ENCODE measurements at places on chromosomes 13 and 19. TPM values are rescaled to one million over a fixed set of nuclear protein-coding genes. Genes with fewer than 3 reads are reported as not detected.
A peak's percentile ranks its signal among the peaks of the same experiment; 100 is the strongest.

DNA sequence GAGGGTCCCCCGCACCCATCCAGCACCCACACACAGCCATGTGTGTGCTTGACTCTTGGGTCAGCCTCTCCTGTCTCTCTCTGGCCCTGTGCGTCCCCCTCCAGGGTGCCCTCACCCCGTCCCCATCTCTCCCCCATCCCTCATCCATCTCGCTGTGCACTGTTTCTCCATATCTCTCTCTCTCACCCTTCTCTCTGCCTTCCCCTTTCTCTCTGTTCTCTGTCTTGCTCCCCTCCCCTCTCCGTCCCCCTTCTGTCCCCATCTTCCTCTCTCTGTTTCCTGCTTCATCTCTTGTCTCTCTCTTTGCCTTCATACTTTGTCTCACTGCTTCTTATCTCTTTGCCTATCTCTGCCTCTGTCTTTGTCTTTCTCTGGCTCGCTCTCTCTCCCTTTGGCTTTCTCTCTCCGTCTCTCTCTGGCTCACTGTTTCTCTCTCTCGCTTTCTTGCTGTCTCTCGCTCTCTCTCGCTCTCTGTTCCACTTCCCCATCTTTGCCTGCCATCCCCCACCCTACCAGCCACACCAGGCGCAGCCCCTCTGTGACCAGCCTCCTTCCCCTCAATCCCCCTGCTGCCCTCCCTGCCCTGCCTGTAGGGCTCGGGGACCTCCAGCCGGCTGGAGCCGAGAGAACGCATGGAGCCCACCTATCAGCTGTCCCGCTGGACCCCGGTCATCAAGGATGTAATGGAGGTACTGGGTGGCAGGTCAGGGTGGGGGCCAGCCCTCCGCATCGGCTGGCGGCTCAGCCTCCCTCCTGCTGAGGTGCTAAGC is 8.9 kb downstream of the STXBP2 start:
- no peak for DNase-seq

- no peak for DNase-seq
These were observed 51.1 kb downstream of the GARRE1 start for GRCh38 chr19:34305221-34306083.

- DNase-seq: no peak
These were observed 14.5 kb upstream of the DCT start for GRCh38 chr13:94494026-94494425.

GRCh38 chr13:60043262-60043661 is 120.5 kb downstream of the DIAPH3 start:
- peak; percentile 74 for DNase-seq

- no peak for DNase-seq
These were observed 1.3 kb downstream of the ATP7B start for GRCh38 chr13:52009946-52010345.

- no peak for DNase-seq
These were observed 336.0 kb downstream of the MTUS2 start for GRCh38 chr13:29156136-29156535.

- DNase-seq: no peak
These were observed 759 bp upstream of the TLE6 start for GRCh38 chr19:2976609-2977000.

MRPL54 gene
- 64.1 TPM for total RNA-seq

GPR12 gene
- total RNA-seq: not detected

POU4F1 gene
- total RNA-seq: not detected

GAPDHS gene
- not detected for total RNA-seq

BCAM gene
- 10.3 TPM for total RNA-seq

FCER2 gene
- not detected for total RNA-seq

All from fibroblast of villous mesenchyme (primary cell).